Lower lobe of right lung (tissue), 2 donors: ENCODE measurements at places on chromosomes 2 and 18. TPM values are rescaled to one million over a fixed set of nuclear protein-coding genes. Genes with fewer than 3 reads are reported as not detected.
A peak's percentile ranks its signal among the peaks of the same experiment; 100 is the strongest.

L3MBTL4 gene
- 16.9 TPM for total RNA-seq

STAT4 gene
- total RNA-seq = 5.8 TPM

CFAP65 gene
- 7.6 TPM for total RNA-seq

REG3A gene
- total RNA-seq = not detected

INPP5D gene
- total RNA-seq = 32.0 TPM

KIAA2012 gene
- 2.8 TPM for total RNA-seq

GPR45 gene
- total RNA-seq = not detected

AQP12A gene
- total RNA-seq = not detected

DNA sequence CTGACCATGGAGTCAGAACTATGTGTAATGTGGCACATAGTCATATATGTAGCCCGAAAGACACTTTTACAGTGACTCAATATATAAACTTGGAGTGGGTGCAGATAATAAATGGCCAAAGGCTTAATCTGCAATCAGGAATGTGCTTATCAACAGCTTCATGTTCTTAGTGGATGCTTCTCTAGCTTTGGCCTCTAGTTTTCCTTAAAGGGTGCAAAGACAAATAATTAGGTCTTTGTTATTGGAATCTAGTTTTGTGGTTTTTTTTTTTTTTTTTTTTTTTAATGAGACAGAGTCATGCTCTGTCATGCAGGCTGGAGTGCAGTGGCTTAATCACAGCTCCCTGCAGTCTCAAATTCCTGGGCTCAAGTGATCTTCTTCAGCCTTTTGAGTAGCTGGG, 625.6 kb downstream of the EPHA4 start:
- H3K36me3 ChIP-seq = no peaks in the 10 kb centered on the region
- DNase-seq = no peak
- no peaks in the 10 kb centered on the region for H3K27me3 ChIP-seq
- H3K4me3 ChIP-seq = no peak overlapping the region

- no peaks in the 10 kb centered on the region for H3K4me1 ChIP-seq
- H3K36me3 ChIP-seq = no peaks in the 10 kb centered on the region
- no peak overlapping the region for H3K4me3 ChIP-seq
- H3K27ac ChIP-seq = no peak overlapping the region
- no peaks in the 10 kb centered on the region for H3K27me3 ChIP-seq
- no peak for DNase-seq
Measured at GRCh38 chr2:42886921-42887320, 94.5 kb upstream of the HAAO start.

GRCh38 chr18:39232490-39232889, 1666.9 kb upstream of the CELF4 start:
- no peaks in the 10 kb centered on the region for H3K27me3 ChIP-seq
- no peak overlapping the region for H3K27ac ChIP-seq
- H3K4me1 ChIP-seq = no peaks in the 10 kb centered on the region

DNA sequence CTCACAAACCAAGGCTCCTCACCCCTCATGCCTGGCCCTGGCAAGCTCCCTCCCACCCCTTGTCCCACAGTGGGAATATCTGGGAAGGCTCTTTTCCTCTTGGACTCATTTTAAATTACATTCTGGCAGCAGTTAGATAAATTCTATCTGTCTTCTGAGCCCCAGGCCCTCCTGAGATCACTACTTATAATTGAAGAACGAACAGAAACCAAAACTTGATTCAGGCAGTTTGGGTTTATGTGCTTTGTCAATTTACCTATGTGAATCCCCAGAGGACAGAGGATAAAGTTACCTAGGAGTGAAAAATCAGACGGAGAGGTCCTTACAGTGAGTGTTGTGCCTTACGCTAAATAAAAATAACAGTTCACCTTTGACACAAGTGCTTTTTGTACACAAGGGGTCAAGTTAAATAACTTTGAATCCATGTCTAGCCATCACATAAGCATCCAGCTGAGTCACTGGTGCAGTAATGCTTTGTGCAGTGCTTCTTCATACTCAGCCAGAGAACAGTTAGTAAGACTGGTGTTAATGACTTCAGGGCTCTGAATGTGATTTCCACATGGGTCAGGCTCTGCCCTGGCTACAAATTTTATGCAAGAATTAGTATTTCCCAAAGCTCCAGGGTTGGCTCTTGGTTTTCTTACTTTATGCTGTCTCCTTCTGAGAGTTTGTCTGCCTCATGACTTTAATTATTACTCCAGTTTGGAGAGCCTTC, 329.3 kb downstream of the INSIG2 start:
- H3K27ac ChIP-seq = no peak overlapping the region
- no peaks in the 10 kb centered on the region for H3K36me3 ChIP-seq
- DNase-seq = no peak
- no peaks in the 10 kb centered on the region for H3K27me3 ChIP-seq
- H3K4me1 ChIP-seq = no peaks in the 10 kb centered on the region

DNA sequence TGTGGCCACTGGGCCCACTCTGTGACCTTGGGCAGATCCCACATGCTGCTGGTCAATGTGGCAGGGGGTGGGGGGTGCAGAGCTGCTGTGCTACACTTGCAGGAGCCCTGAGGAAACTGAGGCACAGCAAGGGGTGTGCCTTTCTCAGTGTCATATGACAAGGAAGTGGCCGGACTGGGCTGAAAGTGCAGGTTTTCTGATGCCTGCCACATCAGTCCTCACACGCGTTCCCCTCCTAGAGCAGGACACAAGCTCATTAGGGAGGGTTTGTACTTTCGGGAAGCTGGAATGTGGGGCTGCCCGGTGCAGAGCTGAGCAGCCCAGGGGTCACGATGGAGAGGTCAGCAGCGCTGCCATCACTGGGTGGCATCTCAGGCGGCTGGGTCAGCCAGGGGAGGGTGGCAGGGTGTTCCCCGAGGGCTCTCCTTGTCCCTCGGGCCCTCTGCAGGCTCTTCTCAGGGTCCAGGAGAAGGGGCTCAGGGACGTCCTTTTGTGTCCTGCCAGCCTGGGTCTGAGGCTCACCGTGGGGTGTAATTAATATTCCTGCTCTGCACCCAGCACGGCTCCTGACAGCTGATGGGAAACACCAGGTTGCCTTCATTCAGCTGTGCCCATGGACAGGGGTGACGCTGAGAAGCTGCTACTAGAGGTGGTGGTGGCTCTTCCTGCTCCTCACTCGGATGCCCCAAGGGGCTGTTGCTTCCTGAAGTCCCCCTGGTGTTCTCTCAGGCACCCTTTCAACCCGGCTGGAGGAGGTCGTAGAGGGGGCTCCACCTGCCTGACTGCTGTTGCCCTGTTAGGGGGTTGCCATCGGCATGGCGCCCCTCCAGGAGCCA, 62.1 kb upstream of the HDAC4 start:
- no peaks in the 10 kb centered on the region for H3K27me3 ChIP-seq
- no peak for DNase-seq
- no peak overlapping the region for H3K27ac ChIP-seq
- H3K4me1 ChIP-seq = no peaks in the 10 kb centered on the region
- no peaks in the 10 kb centered on the region for H3K36me3 ChIP-seq
- H3K4me3 ChIP-seq = no peak overlapping the region

- no peaks in the 10 kb centered on the region for H3K27me3 ChIP-seq
- peak overlapping the region; percentile 47 for H3K27ac ChIP-seq
- DNase-seq = no peak
- no peak overlapping the region for H3K4me3 ChIP-seq
Measured at GRCh38 chr2:119580550-119581072, 36.4 kb downstream of the CFAP221 start.

DNA sequence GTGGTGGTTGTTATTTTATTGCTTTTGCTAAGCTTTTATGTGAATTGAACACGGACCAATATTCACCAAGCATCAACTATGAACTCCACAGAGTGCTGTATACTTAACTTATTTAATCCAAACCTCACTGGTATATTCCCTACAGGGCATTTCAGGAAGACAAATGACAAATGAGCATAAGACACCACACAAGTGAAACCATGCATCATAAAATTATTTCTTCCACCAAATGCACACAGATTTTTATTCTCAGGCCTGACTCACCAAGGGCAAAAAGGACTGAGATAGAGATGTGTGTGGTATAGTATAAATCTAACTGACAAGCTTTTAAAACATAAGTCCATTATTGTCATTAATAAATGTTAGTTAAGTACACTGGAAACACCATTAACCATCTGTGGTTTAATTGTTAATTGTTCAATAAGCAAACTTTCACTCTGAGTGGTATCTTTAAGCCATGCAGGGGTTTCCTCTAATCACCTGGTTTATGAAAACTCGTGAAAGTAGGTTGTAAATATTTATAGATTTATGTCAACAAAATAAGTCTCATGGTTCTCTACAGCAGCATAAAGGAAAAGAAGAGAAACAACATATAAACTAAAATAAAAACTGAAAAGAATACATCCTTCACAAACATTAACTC, 77.6 kb upstream of the CRIM1 start:
- H3K4me1 ChIP-seq = no peaks in the 10 kb centered on the region
- H3K36me3 ChIP-seq = no peaks in the 10 kb centered on the region
- DNase-seq = no peak
- H3K27ac ChIP-seq = no peak overlapping the region
- no peaks in the 10 kb centered on the region for H3K27me3 ChIP-seq

- no peaks in the 10 kb centered on the region for H3K36me3 ChIP-seq
- H3K4me1 ChIP-seq = no peaks in the 10 kb centered on the region
- H3K27me3 ChIP-seq = no peaks in the 10 kb centered on the region
- no peak overlapping the region for H3K27ac ChIP-seq
Measured at GRCh38 chr2:136801661-136802060, 36.3 kb downstream of the THSD7B start.

DNA sequence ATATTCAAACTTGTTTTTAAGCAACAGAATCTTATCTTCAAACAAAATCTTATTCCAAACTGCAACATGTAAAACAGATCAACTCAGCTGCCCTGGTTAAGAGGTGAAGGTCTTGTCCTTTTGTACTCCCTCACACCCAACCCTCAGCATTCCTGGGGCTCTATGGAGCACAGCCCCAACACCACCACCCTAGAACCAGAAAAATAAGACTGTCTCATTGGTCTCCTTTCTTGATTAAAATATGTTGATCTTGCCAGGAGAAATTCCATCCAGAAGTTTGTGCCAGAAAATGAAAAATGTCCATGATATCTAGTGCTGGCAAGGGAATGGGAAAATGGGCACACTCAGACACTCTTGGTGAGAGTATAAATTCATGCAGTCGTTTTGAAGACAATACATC, 62.1 kb upstream of the TMEM17 start:
- H3K27ac ChIP-seq = no peak overlapping the region
- H3K36me3 ChIP-seq = no peaks in the 10 kb centered on the region
- H3K27me3 ChIP-seq = peaks cover 10% of the 10 kb centered on the region
- H3K4me1 ChIP-seq = peaks cover 19% of the 10 kb centered on the region
- H3K4me3 ChIP-seq = no peak overlapping the region

DNA sequence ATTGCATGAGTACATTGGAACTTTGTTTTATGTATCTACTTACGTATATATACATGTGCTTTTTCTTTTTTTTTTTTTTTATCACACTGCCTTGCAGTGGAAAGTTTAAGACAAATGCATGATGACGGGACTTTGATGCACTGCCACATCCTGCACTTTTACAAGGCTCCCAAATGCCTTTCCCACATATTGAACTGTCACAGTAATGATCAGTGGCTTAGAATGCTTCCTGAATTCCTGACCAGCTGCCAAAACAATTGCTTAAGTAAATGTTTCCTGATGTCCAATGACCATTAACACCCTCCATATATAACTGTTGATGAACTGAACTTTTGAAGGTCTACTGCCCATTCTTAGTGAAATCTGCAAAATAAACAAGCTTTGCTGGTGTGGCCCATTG, 60.2 kb downstream of the LYPD6B start:
- H3K4me3 ChIP-seq = no peak overlapping the region
- no peaks in the 10 kb centered on the region for H3K36me3 ChIP-seq
- H3K27me3 ChIP-seq = no peaks in the 10 kb centered on the region

GRCh38 chr18:76376668-76377358, 118.2 kb downstream of the ZNF516 start:
- H3K4me3 ChIP-seq = no peak overlapping the region
- H3K36me3 ChIP-seq = peaks cover 31% of the 10 kb centered on the region
- peaks cover 7% of the 10 kb centered on the region for H3K4me1 ChIP-seq

DNA sequence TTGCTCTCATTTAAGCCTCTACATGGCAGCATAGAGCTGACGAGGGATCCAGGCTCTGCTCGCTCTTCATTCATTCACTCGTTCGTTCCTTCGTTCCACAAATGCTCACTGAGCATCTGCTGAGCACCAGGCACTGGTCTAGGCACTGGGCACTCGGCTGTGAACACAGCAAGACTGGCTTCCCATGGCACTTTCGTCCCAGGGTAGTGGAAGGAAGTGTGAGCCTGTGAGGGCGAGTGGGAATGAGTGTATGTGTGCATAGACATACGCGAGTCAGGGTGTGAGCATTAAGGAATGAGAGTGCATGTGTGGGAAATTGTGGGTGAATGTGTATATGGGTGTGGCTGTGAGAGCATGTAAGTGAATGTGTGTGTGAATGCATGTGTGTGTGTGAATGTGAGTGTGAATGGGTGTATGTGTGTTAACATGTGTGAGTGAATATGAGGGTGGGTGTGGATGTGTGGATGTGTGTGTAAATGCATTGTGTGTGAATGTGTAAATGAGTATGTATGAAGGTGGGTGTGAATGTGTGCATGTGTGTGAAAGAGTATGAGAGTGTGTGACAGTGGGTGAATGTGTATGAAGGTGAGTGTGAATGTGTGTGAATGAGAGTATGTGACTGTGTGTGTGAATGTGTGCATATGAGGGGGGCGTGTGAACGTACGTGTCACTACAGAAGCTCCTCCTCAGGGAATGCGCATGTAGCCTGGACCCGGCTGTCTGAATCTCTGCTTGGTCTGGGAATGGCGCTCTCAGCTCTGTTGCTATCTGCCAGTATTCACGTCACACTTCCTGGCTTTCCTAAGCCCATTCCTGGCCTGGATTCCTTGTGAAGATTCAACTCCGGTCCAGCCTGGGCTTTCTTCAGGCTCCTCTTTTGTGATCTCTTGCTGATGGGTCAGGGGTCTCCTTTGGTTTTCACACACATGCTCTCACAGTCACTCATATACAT, 28.8 kb downstream of the SNORC start:
- H3K27ac ChIP-seq = no peak overlapping the region
- H3K4me3 ChIP-seq = no peak overlapping the region
- no peaks in the 10 kb centered on the region for H3K4me1 ChIP-seq
- peaks cover 12% of the 10 kb centered on the region for H3K27me3 ChIP-seq
- no peak for DNase-seq

DNA sequence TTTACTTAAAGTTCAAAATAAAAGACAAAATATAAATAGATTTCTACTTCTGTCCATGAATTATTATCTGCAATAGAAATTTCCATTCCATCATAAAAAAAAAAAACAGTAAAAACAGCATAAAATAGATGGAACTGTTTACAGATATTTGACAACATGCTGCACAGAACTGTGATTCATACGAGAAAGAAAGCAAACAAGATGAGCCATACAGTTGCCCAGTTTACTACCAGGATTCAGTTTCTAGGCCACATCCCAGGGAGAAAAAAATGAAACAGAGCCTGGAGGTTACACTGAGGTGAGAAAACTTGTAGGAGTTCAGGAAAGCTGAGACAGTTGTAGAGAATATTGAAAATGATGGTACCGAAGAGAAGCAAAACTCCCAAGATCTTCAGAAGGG, 1426.9 kb upstream of the ACVR2A start:
- no peaks in the 10 kb centered on the region for H3K36me3 ChIP-seq
- no peak overlapping the region for H3K4me3 ChIP-seq
- H3K27me3 ChIP-seq = no peaks in the 10 kb centered on the region
